ENCODE measurements at places on chromosomes 12 and 14.

DNA sequence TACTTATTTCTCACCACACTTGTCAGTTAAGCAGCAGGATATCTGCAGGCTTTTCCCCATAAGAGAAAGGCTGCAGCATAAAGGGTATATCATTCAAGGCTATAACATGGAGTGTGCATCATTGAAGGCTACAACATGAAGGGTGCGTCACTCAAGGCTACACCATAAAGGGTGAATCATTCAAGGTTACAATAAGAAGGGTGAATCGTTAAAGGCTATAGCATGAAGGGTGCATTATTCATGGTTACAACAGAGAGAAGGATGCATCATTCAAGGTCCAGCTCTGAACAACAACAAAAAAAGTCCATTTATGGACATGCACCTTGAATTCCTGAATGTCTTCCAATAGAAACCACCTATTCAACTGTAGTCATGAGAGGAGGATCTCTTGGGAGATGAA is 32.8 kb upstream of the LUM start:
- DNase-seq: no peak

- peak; percentile 11 for DNase-seq
Observed at GRCh38 chr12:10182354-10183049, 3.7 kb downstream of the TMEM52B start.

- DNase-seq: no peak
Observed at GRCh38 chr14:91419044-91419397, 1.4 kb upstream of the CCDC88C start.

DNA sequence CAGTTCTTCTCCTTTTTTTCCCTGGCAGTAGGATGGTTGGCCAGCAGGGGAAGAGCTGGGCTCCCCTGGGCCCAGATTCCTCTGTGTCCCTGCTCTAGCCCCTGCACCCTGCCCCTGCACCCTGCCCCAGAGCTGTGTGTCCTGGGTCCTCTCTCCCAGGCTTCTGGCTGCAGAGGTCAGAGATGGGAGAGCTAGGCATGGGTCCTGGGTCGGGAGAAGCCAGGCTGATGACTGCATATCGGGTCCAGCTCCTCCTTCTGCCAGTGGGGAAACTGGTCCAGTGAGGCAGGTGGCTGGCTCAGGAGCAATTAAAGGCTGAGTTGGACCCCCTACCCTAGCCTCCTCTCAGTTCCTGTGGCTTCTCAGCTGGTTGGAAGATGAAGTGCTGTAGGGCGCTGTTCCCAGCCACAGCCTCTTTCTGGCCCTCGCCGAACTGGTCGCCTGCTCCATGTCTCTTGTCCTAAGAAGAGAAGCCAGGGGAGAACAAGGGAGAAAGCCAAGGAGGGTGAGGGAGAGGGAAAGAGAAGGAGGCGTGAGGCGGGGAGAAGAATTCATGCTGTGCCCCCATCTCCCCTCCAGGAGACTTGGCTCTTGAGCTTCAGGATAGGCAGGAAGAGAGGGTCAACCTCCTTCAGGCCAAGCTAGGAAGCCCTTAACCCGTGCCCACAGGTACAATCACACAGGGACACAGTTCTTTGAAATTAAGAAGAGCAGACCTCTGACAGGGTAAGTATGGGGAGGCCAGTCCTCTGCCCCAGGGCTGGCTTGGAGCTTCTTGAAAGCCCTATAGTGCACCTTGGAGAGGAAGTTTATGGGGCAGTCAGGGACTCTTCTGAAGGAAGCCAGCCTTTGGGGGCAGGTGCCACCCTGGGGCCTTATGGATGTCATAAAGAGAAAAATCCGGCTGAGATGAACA is 9.5 kb downstream of the VASH1 start:
- no peak for DNase-seq

- DNase-seq: peak; percentile 70
Observed at GRCh38 chr14:41605550-41606281, 960 bp upstream of the LRFN5 start.

DNA sequence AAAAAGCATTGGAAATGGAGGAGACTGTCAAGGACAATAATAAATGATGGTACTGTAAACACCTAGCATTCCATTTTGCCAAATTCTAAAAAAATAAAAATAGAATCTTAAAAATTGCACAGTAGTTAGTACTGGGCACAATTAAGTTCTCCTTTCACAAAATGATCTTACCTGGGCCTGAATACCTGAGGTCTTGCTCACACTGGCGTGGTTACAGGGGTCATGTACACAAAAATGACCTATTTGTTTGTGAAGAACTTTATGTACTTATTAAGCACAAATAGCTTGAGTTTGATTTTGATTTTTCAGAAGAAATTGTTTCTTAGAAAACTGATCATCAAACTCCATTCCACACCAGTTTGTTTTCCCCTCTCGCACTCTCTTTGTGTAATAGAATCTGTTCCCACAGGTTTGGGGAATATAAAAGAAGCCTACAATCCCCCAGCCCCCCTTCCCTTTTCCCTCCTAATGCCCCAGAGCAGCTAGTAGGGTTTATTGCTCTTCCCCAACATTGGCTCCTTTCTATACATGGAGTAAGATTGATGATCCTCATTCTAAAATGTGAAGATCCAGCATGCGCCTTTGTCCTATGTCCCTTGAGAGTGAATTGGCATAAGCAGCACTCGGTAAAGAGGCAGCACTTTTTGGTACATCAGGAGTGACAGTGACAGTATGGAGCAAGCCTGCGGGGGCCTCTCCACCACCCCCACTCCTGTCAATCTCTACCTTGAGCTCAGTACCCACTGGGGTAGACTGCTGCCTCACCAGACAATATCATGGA is 204.3 kb downstream of the ASCL1 start:
- DNase-seq: no peak

- DNase-seq: peak; percentile 97
Observed at GRCh38 chr14:90758028-90758889, 58.0 kb downstream of the TTC7B start.

- no peak for DNase-seq
Observed at GRCh38 chr12:120872487-120872886, 31.7 kb downstream of the SPPL3 start.

DNA sequence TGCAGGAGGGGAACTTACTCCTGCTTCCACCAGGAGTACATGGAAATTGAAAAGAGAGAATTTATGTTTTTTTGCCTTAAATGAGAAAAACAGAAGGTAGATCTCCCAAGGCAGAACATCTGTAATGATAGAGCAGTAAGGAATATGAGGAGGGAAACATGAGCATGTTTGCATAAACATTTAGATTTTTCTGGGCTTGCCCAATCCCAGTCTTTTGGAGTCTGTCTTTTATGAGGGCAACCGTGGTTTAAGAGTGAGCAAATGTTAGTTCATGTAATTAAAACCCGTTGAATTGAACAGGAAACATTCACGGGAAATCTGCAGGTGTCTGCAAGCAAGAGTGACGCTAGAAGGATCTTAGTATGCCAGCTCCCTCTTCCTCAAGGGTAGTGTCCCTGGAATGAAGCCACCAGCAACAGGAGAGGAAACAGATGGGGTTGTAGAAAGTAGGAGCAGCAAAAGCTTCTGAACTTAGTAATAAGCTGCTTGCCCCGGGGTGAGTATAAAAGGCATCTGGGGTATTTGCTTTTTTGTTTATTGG is 79.3 kb downstream of the ARF6 start:
- peak; percentile 60 for DNase-seq

DNA sequence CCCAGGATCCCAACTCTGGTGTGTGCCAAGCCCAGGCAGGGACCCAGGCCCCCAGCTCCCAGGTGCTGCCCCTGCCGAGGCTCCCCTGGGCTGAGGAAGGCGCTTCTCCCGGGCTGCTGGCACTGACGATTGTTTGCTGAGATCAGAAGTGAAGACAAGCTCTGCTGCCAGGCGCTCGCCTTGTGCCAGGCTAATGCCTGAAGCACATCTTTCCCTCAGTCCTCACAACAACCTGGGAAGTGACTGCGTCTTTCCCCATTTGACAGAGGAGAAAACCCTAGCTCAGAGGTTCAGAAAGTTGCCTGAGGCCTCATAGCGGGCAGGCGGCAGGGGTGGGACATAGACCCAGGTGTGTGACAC is 36.8 kb downstream of the ANKRD9 start:
- no peak for DNase-seq

- DNase-seq: no peak
Observed at GRCh38 chr14:74085828-74086227, 1.1 kb downstream of the LIN52 start.

GRCh38 chr14:21933681-21934080 is 260.1 kb upstream of the OR4E1 start:
- DNase-seq: no peak

DNA sequence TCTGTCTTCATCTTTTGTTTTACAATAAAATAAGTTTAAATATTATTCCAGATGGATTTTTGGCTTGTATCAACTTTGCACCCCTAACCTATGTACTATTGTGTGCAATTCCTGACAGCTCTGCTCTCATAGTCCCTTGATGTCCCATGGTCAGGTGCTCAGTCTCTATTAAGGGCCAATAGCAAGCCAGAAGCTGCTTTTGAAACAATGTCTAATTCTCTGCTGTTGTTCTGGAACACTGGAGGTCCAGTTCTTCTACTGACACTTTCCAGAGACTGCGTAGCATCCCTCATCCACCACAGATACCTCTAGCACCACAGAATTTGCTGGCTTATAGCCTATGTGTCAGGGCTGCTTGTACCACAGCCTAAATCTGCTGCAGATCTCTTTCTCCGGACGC is 74.6 kb downstream of the BRMS1L start:
- DNase-seq: no peak

GRCh38 chr12:108568338-108569154 is 6.2 kb downstream of the ISCU start:
- DNase-seq: no peak

DNA sequence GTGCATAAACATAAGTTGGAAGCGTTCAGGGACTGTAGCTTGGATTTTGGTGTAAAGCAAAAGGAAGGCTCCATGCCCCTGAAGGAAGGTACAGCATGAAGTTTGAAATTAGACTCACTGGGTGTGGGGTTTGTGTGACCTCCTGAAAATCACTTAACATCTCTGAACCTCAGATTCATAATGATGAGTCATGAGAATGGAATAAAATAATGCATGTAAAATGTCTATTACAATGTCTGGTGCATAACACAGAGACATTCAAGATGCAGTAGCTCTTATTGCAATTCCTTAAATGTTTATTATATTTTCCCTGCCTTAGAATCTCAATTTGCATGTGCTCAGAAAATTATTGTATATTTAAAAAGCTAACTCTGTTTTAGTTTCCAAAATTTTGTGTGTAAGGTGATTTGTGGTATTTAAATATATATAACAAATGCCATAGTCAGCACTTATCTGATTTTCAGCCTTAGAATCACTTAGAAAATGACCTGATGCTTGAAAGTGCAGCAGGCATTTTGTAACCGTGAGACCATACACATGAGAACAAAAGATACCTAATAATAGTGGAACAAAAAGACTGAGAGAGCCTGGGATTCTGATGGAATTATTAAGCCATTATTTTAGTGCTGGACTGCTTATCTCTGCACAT is 66.3 kb downstream of the E2F7 start:
- no peak for DNase-seq

- no peak for DNase-seq
Observed at GRCh38 chr14:84090837-84091236, 1439.1 kb upstream of the FLRT2 start.

- DNase-seq: no peak
Observed at GRCh38 chr14:97994020-97994531, 1196.9 kb downstream of the VRK1 start.

- DNase-seq: no peak
Observed at GRCh38 chr12:52305921-52306705, 14.8 kb upstream of the KRT81 start.

DNA sequence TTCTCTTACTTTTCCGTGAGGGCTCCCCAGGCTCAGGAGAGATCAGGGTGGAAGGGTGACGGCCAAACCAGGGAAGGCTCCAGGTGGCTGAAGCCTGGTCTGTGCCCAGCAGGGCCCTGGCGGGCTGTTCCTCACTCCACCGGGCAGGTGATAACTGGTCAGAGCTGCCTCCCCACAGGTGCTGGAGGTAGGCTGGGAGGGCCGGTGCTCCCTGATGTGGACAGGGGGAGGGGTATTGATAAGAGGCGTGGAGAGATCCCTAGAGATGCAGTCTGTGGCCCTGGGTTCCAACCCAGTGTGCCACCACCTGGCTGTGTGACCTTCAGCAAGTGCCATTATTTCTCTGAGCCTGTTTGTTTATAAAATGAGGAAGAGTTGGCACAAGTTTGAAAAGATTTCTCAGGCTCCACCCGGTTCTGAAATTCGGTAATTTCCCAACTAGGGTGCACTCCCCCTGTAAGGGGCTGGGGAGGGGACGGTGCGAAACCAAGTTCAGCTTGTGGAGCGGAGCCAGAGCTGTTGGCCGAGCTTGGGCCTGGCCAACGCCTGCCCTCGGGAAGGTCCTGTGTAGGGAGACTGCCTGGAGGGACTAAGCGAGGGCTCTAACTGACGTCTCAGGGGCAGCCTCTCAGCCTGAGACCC is 1.0 kb upstream of the NR4A1 start:
- DNase-seq: no peak

DNA sequence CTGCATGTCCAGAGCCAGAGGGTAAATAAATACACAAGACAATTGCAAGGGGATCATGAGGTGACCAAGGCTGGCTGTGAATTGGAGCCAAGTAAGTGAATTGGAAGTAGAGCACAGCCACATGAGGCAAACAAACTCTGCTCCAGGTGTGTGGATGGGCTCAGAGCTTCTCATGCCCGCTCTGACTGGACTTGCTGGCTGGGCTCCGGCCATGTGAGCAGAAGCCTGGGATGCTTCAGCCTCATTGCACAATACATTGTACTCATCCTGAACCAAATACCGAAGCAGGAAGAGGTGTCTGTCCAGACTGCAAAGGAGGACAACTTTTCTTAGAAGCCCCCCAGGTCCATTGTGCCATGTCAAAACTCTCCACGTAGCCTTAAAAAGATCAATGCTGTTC is 193.0 kb downstream of the TTC8 start:
- no peak for DNase-seq

GRCh38 chr12:11882301-11883019 is 188.3 kb upstream of the BCL2L14 start:
- peak; percentile 5 for DNase-seq

- DNase-seq: peak; percentile 51
Observed at GRCh38 chr12:116143909-116144308, 133.6 kb downstream of the MED13L start.

DNA sequence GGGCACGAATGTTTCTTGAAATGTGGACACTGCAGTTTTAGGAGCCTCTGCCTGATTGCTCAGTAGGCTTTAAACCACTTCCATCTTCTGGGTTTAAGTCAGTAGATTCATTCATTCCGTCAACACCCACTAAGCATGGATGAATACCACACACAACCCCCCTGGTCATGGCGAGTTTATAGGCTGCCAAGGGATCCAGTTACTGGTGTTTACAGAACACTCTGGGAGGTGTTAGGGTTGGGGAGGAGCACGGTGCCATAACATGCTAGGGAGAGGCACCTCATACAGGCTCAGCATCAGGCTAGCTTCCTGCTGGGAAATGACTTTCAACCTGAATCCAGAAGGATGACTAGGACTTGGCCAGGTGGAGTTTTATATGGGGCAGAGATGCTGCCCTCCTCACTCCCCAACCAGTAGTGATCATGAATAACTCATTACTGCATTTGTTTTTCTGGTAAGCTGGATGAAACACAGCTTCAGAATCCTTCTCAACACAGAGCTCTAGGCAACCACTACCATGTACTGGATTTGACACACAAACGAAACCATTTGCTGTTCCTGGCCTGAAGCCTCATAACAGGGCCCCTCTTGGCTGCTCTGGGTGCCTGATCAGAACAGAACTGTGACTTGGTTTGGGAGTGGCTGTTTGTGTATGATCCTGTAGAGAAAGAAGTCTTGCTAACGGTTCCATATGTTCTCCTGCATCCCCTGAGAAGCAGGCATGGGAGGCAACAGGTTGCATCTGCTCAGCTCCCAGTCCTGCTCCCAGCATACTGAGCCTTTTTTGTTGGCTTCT is 47.9 kb downstream of the FBXW8 start:
- DNase-seq: peak; percentile 36

- no peak for DNase-seq
Observed at GRCh38 chr14:22737052-22737451, 29.4 kb upstream of the OXA1L start.

Data from Daoy (cell line).